HFFc6 (cell line): ENCODE measurements at places on chromosomes 2 and 18.
A peak's percentile ranks its signal among the peaks of the same experiment; 100 is the strongest.

DNA sequence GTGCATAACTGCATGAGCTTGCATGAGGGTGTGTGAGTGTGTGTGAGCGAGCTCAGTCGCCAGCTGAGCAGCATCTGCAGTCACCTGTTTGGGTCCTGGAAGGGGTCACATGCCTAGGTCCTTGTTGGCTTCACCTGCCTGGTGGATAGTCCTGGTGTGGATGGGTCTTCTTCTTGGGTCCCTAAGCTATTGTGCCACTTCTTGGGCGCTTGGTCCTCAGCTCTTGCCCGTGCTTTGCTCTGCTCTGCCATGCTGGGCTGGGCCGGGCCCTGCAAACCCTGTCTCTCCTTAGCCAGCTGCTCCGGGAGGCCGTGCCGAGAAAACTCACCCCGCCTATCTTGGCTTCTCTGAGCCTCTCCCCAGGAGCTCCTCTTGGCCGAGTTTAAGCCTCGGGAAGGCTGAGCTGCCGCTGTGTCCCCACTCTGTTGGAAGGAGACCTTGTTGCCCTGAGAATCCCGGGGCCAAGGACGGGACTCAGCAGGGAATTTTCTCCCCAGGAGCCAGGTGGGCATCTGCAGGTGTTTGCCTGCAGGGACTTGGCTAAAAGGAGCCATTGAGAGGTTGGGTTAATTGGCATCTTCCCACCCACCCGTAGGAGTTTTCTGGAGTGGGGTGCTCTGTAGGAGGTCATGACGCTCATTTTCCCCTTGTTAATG, 300.8 kb downstream of the NDUFA10 start:
- no peak for DNase-seq

- DNase-seq: no peak
Measured at GRCh38 chr18:41744421-41745030, 210.5 kb upstream of the PIK3C3 start.

DNA sequence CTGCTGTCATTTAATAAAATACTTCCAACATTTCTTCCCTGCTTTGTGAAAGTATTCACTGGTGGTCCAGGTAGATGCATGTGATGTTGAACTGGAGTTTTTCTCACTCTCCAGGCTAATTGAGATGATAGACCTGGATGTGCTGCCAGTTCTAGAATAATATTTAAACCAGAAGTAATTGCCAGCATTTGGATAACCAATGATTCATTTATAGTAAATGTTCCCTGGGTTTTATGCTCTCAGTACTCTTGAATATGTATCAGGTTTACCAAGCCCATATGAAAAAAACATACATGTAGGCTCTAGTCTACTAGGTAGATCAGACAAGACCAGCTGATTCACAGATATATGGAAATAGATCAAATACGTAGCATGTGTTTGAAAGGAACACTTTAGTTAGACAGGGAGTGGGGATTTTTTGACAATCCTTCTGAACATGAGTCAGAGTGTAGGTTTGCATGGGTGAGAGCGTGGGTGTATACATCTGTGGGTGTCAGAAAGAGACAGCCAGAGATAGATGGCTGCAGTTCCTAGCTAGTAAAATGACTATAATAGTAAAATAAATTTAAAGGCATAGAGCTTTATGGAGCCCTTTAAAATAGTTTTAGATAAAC, 115.1 kb downstream of the NAB1 start:
- peak; percentile 8 for DNase-seq

- no peak for DNase-seq
Measured at GRCh38 chr18:3279201-3280185, 17.6 kb downstream of the MYL12B start.

- no peak for DNase-seq
Measured at GRCh38 chr2:165456027-165456426, 13.5 kb upstream of the CSRNP3 start.

- DNase-seq: no peak
Measured at GRCh38 chr18:42969366-42969765, 146.1 kb downstream of the RIT2 start.

- no peak for DNase-seq
Measured at GRCh38 chr18:48139431-48140347, 209.2 kb upstream of the SMAD2 start.
